ENCODE measurements at places on chromosomes 5 and 9.

DNA sequence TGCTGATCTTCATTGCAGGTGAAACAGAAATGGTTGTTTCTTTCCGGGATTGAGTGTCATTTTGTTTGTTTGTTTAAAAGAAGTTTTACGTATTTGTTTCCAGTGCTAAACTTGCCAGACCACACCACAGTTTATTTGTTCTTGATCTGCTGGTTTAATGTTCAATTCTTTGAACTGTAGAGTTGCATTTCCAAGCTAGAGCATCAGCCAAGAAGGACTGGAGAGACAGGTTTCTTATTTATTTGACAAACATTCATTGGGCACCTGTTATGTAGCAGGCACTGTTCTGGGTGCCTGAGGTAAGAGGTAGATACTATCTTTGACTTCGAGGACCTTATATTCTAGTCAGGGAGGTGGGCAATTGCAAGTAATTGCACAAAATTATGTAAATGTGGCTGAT is 45.0 kb downstream of the MCCC2 start:
- DNase-seq, result no peak

- no peak for DNase-seq
Measured at GRCh38 chr5:15558240-15558639, 58.3 kb downstream of the FBXL7 start.

DNA sequence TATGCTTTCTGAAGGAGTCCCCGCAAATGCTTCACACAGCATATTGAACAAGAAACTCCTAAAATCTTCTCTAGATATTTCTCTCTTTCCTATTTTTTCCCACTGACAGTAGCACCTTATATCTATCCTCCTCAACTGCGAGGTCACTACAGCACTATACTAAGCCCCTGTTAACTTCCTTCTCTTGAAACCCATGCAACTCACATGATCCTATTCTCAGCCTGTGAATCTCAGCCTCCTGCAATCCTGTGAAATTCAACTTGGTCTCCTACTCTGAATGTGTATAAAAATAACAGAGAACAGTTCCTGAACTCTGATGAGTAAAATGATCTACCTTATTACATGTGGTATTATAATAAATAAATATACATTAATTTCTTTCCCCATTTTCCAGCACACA is 6.1 kb upstream of the PLGRKT start:
- no peak for DNase-seq

GRCh38 chr5:82720213-82721086 is 356.7 kb downstream of the TMEM167A start:
- DNase-seq, result no peak

GRCh38 chr9:72203205-72203803 is 54.1 kb downstream of the GDA start:
- DNase-seq, result no peak

DNA sequence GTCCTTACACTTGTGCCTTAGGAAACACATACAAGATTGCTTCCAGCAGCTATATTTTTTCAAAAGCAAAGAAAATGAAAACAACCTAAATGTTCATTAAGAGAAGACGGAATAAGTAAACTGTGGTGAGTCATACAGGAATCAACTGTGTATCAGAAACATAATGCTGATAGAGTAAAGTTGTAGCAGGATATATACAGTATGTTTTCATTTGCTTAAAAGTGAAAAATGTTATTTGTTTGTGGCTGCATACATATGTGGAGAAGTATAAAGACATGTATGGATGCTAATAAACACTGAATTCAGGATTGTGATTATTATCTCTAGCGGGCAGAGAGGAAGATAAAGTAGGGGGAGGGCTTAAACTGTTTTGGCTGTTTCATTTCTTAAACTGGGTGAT is 8.3 kb downstream of the DCTN4 start:
- DNase-seq, result no peak

Measured in NCI-H774 (cell line).